ENCODE measurements at places on chromosomes 7 and 10.

- DNase-seq = no peak
Observed at GRCh38 chr10:131882151-131882550, 18.7 kb upstream of the PPP2R2D start.

GRCh38 chr10:78371136-78371535, 337.5 kb downstream of the RPS24 start:
- no peak for DNase-seq

GRCh38 chr10:48602401-48603135, 2.3 kb downstream of the ARHGAP22 start:
- no peak for DNase-seq

DNA sequence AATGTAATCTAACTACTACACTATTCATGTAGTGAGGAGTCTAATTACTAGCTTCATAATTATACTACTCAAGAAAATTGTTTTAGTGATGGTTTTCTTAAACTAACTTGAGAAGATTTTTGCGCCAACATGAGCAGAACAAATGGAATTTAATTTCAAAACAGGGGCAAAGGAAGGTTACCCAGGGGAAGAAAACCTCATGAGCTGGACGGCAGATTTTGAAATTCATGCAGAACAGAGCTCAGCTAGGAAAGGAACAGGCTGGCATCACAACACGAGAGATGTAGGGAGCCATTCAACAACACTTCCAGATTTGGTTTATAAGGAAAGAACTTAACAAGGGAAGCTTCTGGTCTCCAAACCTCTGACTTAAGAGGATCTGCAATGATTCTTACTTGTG, 235.3 kb upstream of the PRKCQ start:
- DNase-seq = no peak

DNA sequence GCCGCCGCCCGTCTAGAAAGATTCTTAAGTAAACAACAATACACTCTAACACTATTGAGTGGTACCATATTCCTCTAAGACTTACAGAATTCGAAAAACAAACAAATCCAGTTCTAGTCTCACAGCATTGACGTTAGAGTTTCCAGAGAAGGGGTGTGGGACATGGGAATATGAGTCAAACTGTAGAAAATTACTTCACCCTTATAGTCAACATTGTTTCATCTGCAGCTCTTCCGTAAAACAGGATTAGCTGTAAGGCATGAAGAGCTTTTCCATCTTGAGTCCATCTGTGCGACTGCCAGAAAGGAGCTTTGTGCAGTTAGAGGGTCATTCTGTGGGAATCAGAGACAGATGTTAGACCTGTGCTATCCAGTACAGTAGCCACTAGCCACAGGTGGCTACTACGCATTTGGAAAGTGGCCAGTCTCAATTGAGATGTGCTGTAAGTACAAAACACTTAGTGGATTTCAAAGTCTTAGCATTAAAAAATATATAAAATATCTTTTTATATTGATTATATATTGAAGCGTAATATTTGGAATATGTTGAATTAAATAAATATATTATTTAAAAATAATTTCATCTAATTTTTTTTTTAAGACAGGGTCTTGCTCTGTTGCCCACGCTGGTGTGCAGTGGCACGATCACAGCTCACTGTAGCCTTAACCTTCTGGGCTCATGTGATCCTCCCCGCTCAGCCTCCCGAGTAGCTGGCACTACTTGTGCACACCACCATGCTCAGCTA, 79.8 kb upstream of the MPP7 start:
- DNase-seq = no peak

- no peak for DNase-seq
Observed at GRCh38 chr10:98134117-98134430, 383 bp upstream of the R3HCC1L start.
